ENCODE measurements at places on chromosomes 11 and 22.

GRCh38 chr22:30902496-30903357 lies 65.8 kb downstream of the MORC2 start:
- DNase-seq = no peak

DNA sequence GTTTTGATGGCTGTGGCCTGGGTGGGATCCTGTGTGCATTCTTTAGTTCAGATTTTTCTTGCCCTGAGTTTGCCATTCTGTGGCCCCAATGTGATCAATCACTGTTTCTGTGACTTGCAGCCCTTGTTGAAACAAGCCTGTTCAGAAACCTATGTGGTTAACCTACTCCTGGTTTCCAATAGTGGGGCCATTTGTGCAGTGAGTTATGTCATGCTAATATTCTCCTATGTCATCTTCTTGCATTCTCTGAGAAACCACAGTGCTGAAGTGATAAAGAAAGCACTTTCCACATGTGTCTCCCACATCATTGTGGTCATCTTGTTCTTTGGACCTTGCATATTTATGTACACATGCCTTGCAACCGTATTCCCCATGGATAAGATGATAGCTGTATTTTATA lies 620 bp downstream of the OR4C16 start:
- DNase-seq = no peak

DNA sequence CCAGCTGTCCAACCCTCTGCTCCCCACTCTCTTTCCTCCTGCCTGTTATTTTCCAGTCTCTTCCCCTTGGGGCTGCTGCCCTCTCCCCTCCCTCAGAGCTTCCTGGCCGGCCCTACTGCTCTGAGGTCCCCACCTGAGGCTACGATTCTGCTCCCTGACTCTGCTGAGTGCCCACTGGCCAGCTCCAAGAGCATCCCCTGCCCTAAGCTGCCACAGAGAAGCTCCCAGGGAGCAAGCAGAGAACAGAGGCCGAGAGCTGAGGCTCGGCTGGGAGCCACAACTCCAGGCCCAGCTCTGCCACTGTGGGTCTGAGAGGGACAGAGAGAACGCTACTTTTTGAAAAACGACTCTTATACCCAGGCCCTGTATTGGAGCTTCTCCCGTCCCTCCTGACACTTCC lies 61.1 kb downstream of the CHRDL2 start:
- DNase-seq = no peak

GRCh38 chr11:125327518-125328224 lies 163.1 kb downstream of the PKNOX2 start:
- DNase-seq = no peak

DNA sequence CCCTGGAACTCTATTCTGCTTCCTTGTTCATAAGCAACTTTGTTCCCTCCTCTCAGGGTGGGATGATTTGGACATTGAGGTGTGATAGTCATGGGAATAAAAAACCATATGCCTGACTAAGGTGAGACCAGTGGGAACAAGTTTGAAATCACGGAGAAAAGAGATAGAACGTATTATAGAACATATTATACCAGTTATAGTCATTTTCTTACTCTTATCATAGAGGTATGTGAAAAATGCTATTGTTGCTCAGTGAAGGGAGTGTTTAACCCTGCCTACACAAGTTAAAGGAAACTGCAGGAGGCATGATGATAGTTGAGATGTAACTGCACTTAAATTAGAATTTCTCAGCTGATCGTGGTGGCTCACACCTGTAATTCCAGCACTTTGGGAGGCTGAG lies 15.5 kb downstream of the OR6Q1 start:
- no peak for DNase-seq

Data from suppressor macrophage (primary cell).